ENCODE measurements at places on chromosomes 3 and 15. TPM values are rescaled to one million over a fixed set of nuclear protein-coding genes. Genes with fewer than 3 reads are reported as not detected.
A peak's percentile ranks its signal among the peaks of the same experiment; 100 is the strongest.

DNA sequence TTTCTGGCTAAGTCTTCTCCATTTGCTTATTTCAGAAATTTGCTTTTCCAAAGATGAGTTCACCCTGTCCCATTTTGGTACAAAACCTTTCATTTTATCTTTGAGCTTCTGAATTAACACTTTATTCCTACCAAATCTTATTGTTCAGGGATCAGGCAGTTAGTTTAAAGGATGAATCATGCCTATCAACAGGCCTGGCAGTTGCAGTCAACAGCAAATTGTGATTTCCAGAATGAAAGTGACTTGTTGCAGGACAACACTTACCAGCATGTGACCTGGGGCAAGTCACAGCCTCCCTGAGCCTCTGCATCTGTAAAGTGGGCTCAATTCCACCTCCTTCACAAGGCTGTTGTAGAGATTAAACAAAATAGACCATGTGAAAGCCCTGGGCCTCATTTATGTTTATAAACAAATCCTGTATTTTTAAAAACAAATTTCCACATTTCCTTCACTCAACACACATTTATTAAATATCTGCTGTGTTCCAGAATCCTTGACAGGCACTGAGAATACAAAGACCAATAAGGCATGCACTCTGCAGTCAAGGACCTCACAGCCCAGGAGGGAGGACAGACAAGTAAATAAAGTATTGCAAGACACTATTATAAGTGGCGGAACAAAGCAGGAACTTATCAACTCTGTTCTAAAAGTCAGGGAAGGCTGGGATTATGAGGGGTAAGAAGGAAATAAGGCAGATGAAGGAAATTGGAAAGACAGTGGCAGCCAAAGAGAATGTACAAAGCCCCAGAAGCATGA is 359.1 kb upstream of the IL12A start:
- DNase-seq, result no peak

AVEN gene
- 22.5 TPM for total RNA-seq

DNA sequence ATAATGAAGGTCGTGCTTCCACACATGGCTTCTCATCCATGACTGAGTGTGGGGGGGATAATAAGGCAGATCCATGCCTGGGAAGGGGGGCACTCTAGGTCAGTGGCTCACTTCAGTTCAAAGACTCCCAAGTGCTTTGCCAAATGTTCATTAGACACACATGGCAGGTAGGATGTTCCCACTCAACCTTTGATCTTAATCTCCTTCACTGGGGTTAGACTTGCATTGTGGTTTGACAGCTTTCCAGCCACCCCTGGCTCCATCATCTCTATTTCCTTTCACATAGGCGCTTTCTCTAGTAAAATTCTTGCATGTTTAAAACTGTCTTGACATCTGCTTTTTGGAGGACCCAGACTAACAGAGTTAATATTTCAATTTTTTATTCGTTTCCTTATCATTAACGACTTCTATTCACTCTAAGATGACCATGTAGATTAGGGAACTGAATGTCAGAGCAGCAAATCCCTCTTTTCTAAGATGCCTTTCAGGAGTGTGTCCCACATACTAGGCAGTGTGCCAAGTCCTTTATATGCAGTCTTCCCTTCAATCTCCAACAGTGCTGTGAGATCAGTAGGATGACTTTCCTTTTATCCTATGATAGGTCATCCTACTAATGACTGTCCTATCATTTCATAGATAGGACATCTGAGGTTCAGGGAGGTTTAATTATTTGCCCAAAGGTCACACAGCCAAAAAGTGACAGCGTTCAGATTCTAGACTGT is 57.9 kb downstream of the BTD start:
- no peak for DNase-seq

GRCh38 chr3:133829310-133829707 is 23.7 kb downstream of the SRPRB start:
- DNase-seq, result no peak

ARPP19 gene
- total RNA-seq, result 153 TPM

MYRIP gene
- total RNA-seq, result not detected

DNA sequence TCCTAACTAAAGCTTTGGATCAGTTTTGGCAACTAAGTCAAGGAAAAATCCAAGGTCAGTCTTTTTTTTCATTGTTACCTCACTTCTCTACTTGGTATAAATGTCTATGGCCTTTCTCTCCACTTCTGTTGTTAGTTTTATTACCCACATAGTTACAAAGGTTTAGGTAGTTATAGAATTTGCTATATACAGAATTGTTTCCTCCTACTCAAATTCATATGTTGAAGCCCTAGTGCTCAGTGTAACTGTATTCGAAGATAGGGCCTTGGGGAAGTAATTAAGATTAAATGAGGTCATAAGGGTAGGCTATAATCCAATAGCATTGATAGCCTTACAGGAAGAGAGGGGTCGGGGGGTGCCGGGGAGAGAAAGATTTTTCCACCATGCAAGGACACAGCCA is 19.7 kb upstream of the STIMATE start:
- DNase-seq, result no peak

DNA sequence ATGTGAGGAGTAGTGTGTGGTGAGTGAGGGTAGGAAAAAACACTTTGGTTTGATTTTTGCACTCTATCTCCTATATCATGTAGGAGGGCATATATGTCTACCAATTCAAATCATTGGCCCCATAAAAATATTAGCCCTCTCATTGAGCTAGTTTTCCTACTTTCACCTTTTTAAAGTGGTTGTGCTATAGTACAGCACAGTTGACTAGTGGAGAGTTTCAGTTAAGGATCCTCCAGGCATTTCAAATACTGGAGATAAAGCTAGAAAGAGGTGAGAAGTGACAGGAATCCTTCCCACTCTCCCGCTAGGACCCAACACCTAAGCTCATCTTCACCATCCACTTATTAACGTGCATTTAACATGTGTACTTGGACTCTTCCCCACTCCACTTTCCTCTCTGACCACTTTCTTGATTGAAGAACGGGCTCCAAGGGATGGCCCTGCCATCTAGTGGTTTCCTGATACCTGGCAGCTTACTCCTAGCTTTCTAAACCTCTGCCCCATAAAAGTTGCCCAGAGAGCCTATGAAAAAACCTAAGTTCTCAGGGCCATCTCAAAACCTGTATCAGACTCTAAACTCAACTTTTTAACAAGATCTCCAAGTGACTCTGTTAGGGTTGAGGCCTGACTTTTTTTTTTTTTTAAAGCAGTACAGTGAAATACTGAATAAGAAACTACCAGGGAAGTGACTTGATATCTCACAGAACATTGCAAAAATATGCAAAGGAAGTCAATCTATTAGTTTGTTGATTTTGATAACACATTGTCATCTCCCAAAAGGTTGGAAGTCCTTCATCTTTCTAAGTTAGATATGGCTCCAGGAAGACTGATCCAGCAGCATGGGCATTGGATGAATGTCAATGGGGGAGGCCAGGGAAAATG is 17.9 kb downstream of the IL12A start:
- peak; percentile 54 for DNase-seq

SEMA3G gene
- total RNA-seq, result 0.45 TPM

SELENOT gene
- total RNA-seq, result 125 TPM

DNA sequence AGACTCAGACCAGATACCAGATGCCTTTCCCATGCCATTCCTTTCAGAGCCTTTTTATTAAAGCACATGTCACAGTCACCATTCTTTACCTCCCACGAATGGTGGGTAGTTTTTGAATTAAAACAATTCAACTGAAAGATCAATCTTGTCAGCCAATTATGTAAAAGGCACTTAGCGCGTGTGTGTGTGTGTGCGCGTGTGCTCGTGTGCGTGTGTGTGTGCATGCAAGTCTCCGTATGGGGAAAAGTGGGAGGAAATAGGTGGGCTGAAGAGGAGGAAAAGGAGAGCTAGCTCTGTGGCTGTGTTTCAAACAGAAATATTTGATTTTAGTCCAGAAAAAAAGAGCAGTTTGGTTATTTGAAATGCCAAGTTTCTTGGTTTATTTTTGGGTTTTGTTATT is 177.2 kb downstream of the KCNAB1 start:
- no peak for DNase-seq

- DNase-seq, result no peak
Observed at GRCh38 chr15:86756688-86757087, 677.0 kb downstream of the AGBL1 start.

DNA sequence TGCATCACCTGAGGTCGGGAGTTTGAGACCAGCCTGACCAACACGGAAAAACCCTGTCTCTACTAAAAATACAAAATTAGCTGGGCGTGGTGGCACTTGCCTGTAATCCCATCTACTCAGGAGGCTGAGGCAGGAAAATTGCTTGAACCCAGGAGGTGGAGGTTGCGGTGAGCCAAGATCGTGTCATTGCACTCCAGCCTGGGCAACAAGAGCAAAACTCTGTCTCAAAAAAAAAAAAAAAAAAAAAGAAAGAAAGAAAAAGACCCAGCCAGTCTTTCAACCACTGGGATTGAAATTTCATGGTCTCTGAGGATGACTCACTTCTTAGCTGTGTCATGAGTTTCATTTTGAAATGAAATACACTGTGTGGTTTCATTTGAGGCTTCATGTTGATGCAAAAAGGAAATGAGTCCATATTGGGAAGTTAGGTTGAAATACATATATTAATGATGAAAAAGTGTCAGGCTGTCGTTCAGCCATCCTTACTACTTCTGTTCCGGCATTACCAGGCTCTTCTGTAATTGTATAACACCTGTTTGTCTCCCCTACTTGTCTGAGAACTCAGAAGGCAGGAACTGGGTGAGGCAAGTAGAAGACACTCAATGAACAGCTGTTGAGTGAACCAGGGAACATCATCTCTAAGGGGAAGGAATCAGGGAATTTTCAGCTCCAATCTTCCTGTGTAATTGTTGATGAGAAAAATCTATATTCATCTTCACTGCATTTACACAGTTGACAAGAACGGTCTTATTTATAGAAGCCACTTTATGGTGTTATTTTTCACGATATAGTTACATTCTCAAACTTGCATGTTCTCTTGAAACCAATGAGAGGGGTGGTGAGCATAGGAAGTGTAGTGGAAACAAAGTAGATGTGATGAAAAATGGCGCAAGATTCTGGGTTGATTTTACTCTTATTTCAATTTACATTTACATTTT is 87.4 kb downstream of the NFKBIZ start:
- peak; percentile 94 for DNase-seq

FAM107A gene
- total RNA-seq, result not detected

DNA sequence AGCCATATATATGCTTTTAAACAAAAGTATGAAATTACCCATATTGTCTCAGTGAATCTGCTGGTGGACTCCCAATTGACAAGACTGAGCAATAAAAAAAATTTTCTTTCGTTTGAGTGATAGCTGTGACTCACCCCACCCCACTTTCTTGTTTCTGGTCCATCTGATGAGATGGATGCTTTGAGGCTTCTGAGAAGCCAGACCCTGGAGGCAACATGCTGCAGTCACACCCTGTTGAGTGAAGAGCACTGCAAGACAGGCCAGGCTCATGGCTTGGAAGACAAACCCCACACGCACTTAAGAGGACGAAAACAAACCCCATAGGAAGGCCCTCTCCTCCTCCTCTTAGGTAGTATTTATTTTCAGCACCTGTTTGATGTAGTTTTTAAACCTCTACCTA is 276.0 kb upstream of the TTC14 start:
- DNase-seq, result no peak

GRCh38 chr3:109070211-109070610 is 47.7 kb downstream of the MORC1 start:
- no peak for DNase-seq

MUSTN1 gene
- total RNA-seq, result not detected

- no peak for DNase-seq
Observed at GRCh38 chr3:81585056-81585455, 176.4 kb downstream of the GBE1 start.

SLC7A14 gene
- not detected for total RNA-seq

DNA sequence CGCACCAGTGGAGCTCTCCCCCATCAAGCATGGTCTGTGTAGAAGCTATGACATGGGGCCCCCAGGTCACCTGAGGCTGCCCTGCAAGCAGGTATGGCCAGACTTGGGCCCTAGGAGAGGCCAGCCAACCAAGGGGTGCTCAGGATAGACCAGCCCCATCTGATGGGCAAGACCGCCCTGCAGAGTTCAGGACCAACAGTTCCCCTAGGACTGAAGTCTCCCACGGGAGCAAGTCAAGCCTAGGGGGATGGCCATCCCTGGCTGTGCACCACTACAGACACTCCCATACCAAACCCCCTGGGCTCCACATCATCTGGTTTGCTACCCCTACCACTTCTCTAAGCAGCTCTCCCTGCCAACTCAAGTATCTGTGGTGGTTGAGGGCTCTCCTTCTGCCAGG is 142.2 kb upstream of the MANF start:
- DNase-seq, result no peak

GRCh38 chr15:62962101-62962995 is 80.2 kb upstream of the TPM1 start:
- DNase-seq, result no peak

TEX55 gene
- total RNA-seq, result not detected

COL6A5 gene
- not detected for total RNA-seq

DNA sequence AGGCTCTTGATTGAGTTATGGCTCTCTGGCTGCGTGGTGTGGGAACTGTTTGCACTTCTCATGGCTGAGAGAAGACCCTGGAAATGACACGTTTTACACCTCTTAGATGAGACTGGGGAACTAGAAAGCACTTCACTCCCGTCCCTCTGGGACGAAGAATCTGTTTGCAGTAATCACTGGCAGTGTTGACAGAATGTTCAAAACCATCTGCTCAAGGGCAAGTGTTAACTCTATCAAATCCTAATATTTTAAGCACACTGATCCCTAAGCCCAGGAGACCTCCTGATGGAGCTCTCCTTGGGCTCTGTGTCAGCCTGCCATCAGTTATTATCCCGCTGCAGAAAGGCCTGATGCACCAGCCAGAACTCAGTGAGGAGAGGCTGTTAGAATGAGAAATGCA is 323.8 kb upstream of the DNAJC19 start:
- DNase-seq, result no peak

DNA sequence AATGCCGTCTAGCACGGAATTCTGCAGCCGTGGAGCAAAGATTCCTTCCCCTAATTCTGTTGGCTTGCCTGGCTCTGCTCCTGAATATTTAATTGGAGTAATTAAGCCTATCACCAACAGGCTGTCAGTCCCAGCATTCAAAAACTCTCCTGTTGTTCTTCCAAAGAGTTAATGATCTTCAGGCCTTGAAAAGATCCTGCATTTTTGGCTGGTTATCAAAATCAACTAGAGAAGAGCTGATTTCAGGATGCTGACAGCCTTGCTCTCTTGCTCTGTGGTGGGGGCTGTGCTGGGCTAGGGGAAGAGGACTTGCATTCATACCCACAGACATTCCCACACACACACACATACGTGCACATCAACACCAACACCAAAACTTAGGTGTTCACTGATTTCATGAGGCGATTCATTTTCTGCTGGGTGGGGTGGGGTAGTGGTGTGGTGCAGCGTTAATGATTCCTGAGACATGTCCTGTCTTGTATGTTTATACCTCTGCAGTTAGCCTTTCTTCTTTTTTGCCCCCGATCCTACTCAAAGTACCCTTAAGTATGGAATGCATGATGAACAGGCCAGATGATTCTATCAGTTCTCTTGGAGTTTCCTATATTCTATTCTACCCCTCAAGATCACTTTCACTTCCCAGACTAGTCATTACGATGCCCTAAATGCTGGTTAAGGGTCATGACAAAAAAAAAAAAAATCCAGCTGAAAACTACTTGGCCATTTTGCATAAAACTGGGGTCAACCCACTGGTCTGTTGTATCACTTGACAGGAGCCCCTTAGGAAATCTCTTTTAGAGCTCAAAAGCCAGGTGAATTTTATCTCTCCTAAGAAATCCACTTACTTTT is 42.3 kb downstream of the CPN2 start:
- peak; percentile 58 for DNase-seq

GRCh38 chr3:27728195-27729087 is 6.3 kb upstream of the EOMES start:
- no peak for DNase-seq

GRCh38 chr3:103169289-103169688 is 734.5 kb downstream of the ZPLD1 start:
- DNase-seq, result peak; percentile 9
